ENCODE measurements at places on chromosomes 12 and 14.

DNA sequence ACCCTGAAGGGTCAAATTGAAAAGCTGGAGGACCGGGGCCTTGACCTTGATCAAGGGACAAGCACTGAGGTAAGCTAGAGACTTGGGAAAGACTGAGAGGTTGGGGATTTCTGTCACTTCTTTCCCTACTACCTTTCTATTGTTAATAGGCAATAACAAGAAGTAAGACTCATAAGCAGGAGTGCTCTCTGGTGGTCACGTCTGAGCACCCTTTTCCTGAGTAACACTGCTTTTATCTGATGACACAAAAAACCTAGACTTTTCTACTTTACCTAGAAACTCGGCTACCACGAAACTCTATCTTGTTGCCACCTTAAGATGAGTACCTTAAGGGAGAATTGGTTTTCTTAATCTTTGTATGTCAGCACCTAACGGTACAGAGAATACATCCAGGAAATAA lies 35.5 kb upstream of the PPFIBP1 start:
- no peak for DNase-seq

DNA sequence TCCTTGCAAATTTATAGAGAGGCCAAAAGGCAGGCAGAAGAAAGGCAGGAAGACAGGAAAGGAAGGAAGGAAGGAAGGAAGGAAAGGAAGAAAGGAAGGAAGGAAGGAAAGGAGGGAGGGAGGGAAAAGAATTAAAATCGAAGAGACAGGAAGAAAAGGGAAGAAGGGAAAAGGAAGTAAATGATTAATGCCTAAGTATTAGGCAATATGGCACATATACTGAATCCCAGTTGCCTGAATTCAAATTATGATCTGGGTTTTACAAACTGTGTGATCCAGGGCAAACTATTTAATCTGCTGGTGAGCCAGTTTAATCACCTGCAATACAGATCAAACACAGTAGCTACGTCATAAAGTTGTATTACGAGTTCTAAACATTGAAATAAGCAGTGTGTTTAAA lies 983.6 kb downstream of the FLRT2 start:
- DNase-seq, result no peak

- DNase-seq, result no peak
Measured at GRCh38 chr12:122799641-122800243, 25.4 kb downstream of the CCDC62 start.

GRCh38 chr14:51129130-51129529 lies 34.2 kb upstream of the TRIM9 start:
- DNase-seq, result no peak

- no peak for DNase-seq
Measured at GRCh38 chr12:110554184-110554583, 28.9 kb downstream of the PPTC7 start.

DNA sequence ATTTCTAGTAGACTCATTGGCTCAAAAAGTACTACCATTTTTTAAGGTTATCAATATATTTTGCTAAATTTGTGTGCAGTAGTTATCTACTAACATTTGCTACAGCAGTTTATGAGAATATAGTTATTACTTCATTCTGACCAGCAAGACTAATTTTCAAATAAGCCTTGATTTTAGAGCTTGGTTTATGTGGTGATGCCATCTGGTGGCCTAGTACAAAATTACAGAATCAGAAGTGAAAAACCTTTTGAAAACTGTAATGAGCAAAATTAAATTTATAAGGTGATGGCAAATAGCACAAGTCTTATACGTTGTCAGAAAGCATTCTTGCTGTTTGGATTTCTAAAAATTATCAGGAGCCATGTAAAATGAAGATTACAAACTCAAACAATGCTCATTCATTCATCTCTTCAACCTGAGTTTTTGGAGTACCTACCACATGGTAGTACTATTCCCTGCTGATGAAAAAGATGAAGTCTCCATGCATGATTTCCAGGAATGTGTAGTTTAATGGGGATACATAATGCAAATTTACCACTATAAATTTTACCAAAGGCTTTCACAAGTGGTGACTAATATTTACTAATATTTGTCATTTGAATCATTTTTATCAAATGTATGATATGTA lies 51.0 kb downstream of the MAGOHB start:
- peak; percentile 55 for DNase-seq
